CD14-positive monocyte (primary cell): ENCODE measurements at places on chromosomes 5 and 9. TPM values are rescaled to one million over a fixed set of nuclear protein-coding genes. Genes with fewer than 3 reads are reported as not detected.

GRCh38 chr5:116543501-116543900 lies 31.1 kb downstream of the SEMA6A start:
- H3K4me3 ChIP-seq = no peak overlapping the region
- no peak for DNase-seq
- no peaks in the 10 kb centered on the region for H3K36me3 ChIP-seq
- H3K27ac ChIP-seq = no peak overlapping the region
- no peaks in the 10 kb centered on the region for H3K27me3 ChIP-seq

DNA sequence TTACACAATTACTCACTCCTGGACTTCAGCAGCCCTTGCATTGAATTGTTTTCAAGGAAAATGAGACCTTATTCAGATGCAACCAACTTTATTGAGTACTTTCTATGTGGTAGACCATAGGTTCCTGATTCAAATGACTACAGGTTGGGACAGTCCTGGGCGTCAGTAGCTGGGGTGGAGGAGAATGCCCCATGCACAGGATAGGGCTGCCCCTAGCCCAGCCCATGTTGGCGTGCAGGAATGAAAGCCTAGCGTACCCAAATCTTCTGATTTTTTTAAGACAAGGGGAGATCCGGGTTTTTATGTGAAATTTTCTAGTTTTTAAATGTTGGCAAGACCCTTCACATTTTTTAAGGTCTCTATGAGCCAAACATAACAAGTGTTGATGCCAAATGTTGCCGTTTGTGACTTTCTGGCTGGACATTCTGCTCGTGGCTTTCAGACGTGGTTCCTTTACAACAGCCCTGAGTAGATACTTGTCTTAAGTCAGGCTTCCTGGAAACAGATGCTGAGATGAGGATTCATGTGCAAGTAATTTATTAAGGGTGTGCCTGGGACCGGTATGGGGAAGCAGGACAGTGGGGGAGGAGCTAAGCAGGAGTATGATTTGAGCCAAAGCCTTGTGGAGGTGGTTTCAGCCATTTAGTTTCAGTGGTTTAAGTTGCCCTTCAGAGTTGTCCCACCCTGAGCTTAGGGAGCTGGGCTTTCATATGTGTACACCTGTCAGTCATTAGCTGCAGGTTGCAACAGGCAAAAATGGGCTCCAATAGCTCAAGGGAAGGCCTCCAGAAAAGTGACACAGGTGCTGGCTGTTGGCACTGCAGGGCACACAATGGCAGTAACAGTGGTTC lies 154.1 kb downstream of the NTRK2 start:
- DNase-seq = no peak
- H3K27me3 ChIP-seq = no peaks in the 10 kb centered on the region
- no peaks in the 10 kb centered on the region for H3K36me3 ChIP-seq
- H3K27ac ChIP-seq = no peak overlapping the region

GRCh38 chr5:175380701-175381100 lies 63.3 kb downstream of the DRD1 start:
- no peaks in the 10 kb centered on the region for H3K36me3 ChIP-seq
- H3K27ac ChIP-seq = no peak overlapping the region
- H3K4me3 ChIP-seq = no peak overlapping the region
- DNase-seq = no peak
- H3K27me3 ChIP-seq = no peaks in the 10 kb centered on the region
- H3K4me1 ChIP-seq = no peaks in the 10 kb centered on the region

- DNase-seq = no peak
- peaks cover 2% of the 10 kb centered on the region for H3K27me3 ChIP-seq
- no peaks in the 10 kb centered on the region for H3K4me1 ChIP-seq
- no peak overlapping the region for H3K27ac ChIP-seq
Measured at GRCh38 chr9:109556061-109556460, 58.0 kb upstream of the PTPN3 start.

GRCh38 chr5:54754878-54755277 lies 230.5 kb downstream of the ESM1 start:
- no peak overlapping the region for H3K4me3 ChIP-seq
- H3K4me1 ChIP-seq = peaks cover 21% of the 10 kb centered on the region
- no peaks in the 10 kb centered on the region for H3K36me3 ChIP-seq
- DNase-seq = no peak
- no peaks in the 10 kb centered on the region for H3K27me3 ChIP-seq

GRCh38 chr5:7714697-7715096 lies 136.2 kb downstream of the CFAP90 start:
- no peaks in the 10 kb centered on the region for H3K27me3 ChIP-seq
- no peak overlapping the region for H3K4me3 ChIP-seq
- H3K4me1 ChIP-seq = no peaks in the 10 kb centered on the region
- H3K27ac ChIP-seq = no peak overlapping the region
- no peaks in the 10 kb centered on the region for H3K36me3 ChIP-seq

- no peaks in the 10 kb centered on the region for H3K36me3 ChIP-seq
- peaks cover 8% of the 10 kb centered on the region for H3K4me1 ChIP-seq
- no peak for DNase-seq
Measured at GRCh38 chr5:149417711-149418368, 38.7 kb upstream of the IL17B start.

- no peaks in the 10 kb centered on the region for H3K4me1 ChIP-seq
- no peak overlapping the region for H3K27ac ChIP-seq
- DNase-seq = no peak
- no peaks in the 10 kb centered on the region for H3K27me3 ChIP-seq
- no peak overlapping the region for H3K4me3 ChIP-seq
Measured at GRCh38 chr5:8376478-8376877, 507.5 kb downstream of the MTRR start.

DNA sequence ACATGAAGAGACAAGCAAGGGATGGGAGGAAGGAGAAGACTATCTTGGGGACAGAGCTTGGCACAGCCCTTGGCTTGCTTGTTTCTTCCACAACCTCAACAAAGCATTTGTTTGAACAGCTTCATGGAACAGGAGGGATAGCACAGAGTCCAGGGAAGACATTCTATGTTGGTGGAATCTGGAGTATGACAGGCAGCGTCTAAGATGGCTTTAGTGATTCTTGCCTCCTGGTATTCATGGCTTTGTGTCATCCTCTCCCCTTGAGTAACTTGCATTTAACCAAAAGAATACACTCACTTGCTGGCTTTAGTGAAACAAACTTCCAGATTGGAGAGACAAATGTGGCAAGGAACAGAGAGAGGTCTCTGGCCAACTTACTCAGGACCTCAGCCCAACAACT lies 30.8 kb upstream of the RECK start:
- H3K4me3 ChIP-seq = no peak overlapping the region
- H3K36me3 ChIP-seq = no peaks in the 10 kb centered on the region
- no peaks in the 10 kb centered on the region for H3K27me3 ChIP-seq
- H3K4me1 ChIP-seq = no peaks in the 10 kb centered on the region

The CATSPER3 gene
- polyA plus RNA-seq = 0.15 TPM

The GABRB2 gene
- polyA plus RNA-seq = not detected in 2 replicates

The SLCO6A1 gene
- not detected for polyA plus RNA-seq

The OR1K1 gene
- not detected for polyA plus RNA-seq
